ENCODE measurements at places on chromosomes 1 and 21. TPM values are rescaled to one million over a fixed set of nuclear protein-coding genes. Genes with fewer than 3 reads are reported as not detected.

DNA sequence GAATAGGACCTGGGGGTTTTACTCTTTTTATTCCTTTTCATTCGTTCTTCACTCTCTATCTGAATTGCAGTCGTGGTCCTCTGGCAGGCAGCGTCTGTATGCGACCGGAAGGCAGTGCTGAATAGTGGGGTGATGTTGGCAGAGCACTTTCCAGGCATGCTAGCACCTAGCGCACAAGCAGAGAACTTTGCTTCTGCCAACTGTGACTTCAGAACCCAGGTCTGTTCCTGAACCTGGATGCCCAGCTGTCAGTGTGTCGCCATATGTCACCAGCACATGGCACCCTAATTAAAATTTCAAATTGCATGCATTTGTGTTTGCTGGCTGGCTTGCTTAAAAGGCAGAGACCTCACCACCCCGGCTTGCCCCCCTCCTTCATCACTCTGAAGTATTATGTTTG is 116.2 kb downstream of the NFIA start:
- DNase-seq = no peak

GRCh38 chr1:57157818-57158603 is 192.2 kb upstream of the C8B start:
- no peak for DNase-seq

GRCh38 chr21:45507523-45507875 is 34.7 kb downstream of the SLC19A1 start:
- DNase-seq = no peak

DNA sequence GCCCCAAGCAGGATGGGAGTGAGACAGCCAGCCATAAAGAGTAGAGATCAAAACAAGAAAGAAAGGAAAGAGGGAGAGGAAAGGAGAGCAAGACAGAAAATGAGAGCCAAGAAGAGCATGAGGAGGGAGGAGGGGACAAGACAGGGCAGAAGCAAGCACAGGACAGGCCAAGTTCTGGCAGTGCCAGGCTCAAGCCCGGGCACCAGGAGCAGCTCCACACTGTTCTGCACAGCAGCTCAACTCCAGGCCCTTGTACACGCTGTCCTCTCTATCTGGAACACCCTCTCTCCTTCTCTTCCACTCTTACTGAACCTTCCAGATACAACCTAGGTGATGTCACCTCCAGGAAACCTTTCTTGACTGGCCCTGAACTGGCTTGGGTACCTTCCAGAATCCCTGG is 11.7 kb downstream of the IFFO2 start:
- DNase-seq = no peak

The ADAMTS5 gene
- polyA plus RNA-seq = 0.59 TPM

- DNase-seq = no peak
These were observed 12.6 kb upstream of the BCAS2 start for GRCh38 chr1:114594046-114594445.

- DNase-seq = no peak
These were observed 51.1 kb upstream of the CTTNBP2NL start for GRCh38 chr1:112344754-112345423.

DNA sequence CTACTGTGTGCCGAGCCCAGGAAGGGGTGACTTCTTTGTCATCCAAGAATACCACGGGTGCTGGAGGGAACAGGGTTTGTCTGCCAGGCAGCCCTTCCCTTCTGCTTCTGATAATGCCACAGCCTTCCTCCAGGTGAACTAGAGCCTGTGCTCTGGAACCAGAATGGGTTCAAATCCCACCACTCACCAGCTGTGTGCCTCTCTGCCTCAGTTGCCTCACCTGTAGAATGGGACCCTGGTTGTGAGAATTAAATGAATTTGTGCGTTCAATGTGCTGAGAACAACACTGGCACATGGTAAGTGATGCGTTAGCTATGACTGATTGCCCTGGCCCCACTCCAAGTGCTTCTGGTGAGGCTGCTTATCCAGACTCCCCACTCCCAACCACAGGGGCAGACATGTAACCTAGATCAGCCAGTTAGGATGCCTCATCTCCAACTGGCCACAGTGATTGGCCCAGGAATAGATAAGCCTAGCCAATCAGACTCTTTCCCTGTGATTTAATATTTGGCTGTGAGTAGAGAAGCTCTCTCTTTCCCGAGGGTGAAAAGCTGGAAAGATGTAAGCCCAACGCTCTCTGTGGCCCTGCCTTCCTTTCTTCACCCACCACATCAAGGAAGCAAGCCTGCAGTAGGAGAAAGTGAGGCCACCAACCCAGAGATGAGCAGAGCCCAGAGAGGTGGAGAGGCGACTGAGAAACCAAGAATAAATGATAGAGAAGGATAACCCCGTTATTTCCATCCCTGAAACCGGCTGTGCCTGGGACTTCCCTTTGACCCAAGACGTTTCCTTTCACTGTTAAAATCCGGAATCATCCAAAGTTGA is 20.8 kb upstream of the LAPTM5 start:
- peak; percentile 42 for DNase-seq

- no peak for DNase-seq
These were observed 9.6 kb downstream of the TRIM62 start for GRCh38 chr1:33171977-33172813.

- no peak for DNase-seq
These were observed 31.7 kb upstream of the GPR37L1 start for GRCh38 chr1:202090994-202091393.

The NOL9 gene
- 3.4 TPM for polyA plus RNA-seq

DNA sequence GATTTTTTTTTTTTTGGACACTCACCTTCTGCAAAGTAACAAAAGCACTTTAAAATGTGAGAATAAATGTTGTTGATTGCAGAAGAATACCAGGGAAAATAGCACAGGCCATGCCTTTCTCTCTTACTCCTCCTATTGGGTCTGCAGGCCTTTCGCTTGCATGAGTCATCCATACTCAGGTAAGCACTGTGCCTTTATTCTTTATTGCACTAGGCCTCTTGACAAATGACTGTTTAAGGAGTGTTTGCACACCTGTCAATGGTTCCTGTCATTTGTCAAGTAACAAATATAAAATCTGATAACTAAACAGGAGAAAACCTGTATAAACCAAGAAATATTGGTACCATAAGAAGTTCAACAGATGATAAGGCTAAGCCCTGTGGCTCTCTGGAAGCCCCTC is 106.5 kb downstream of the RGS7 start:
- no peak for DNase-seq

The CFHR5 gene
- polyA plus RNA-seq = not detected

DNA sequence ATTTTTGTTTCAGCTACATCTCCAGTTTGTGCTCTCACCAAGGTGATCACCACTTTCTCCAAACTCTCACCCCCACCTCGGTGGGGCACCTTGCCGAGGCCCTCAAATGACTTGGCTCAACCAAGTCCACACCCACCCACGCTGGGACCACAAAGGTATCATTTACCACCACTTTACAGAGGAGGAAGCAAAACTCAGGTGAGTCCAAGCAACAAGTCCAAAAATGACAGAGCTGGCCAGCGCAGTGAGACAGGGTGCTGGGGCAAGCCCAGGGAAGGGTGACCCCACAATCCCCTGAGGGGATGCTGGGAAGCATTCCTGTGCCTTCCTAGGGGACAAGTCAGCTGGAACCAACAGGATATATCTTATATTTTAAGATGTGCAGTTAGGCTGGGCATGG is 24.7 kb downstream of the SSBP3 start:
- DNase-seq = no peak

The PTPRC gene
- polyA plus RNA-seq = 8.2 TPM

DNA sequence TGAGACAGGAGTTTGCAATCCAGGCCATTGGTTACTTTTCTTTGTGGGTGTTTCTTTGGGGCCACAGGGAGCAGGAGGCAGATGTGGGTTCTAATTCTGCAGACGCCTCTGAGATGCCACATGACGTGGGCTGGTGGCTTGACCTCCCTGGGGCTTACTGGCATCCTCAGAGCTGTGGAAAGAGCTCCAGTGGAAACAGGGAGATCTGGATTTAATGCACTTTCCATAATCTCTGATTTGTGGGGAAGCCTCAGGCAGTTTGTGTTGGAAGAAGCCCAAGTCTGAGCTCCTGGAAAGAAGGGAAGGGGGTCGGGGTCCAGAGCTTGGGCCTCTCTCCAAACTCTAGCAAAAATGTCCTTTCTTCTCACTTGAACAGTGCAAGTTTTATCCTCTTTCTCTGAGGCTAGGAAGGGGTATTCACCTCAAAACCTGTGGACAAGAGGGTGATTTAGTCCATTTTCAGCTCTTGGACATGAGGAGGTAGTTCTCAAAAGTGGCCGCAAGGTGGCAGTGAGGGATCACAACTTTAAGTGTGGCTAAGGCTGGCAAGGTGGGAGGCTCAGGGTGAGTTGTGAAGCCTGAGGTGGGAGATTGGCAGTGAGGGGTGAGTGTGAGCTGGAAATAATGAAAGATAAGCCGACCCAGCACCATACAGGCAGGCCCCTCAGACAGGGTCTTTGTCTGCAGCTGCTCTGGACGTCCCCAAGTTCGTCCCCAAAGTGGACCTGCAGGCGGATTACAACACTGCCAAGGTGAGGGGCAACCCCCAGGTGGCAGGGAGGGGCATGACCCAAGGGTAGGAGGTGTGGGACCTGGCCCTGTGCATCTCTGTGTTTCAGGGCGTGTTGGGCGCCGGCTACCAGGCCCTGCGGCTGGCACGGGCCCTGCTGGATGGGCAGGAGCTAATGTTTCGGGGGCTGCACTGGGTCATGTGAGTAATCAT is 9.2 kb downstream of the IKBKE start:
- DNase-seq = peak; percentile 71

The DEPDC1 gene
- polyA plus RNA-seq = 0.28 TPM

The RPTN gene
- not detected for polyA plus RNA-seq

The OR2L3 gene
- polyA plus RNA-seq = not detected

- no peak for DNase-seq
These were observed 4.1 kb upstream of the ANKRD35 start for GRCh38 chr1:145889722-145890121.

DNA sequence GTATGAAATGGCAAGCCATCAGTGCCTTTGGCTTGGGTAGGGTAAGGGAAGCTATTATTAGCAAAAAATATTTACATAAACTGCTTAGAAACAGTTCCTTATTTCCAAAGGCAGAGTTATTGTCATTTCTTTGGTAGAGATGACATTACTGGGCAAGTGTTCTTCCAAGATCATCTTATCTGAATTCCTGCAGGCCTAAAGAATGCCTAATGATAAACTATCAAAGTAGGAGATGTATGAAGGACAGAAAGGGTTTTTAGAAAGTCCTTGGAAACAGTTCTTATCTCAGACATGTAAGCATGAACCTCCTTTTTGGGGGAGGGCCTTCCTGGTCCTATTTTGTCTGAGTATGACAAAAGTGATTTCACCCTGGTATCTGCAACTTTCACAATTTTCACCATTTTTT is 5.1 kb upstream of the FRRS1 start:
- no peak for DNase-seq

The LRIG2 gene
- polyA plus RNA-seq = 4.1 TPM

The FBLIM1 gene
- 26.2 TPM for polyA plus RNA-seq
